Activated naive CD4-positive, alpha-beta T cell treated with anti-CD3 and anti-CD28 coated beads for 36 hours (primary cell): ENCODE measurements at places on chromosomes 3 and 15. TPM values are rescaled to one million over a fixed set of nuclear protein-coding genes. Genes with fewer than 3 reads are reported as not detected.

PLSCR5 gene
- total RNA-seq, result not detected

SUSD5 gene
- not detected for total RNA-seq

ALS2CL gene
- total RNA-seq, result 5.1 TPM

LRRIQ4 gene
- total RNA-seq, result 0.12 TPM

PTX3 gene
- total RNA-seq, result not detected

TP63 gene
- total RNA-seq, result 0.15 TPM

ATR gene
- 43.1 TPM for total RNA-seq

GOLGA6L7 gene
- not detected for total RNA-seq

EDC3 gene
- total RNA-seq, result 37.8 TPM

- H3K36me3 ChIP-seq, result no peaks in the 10 kb centered on the region
- H3K4me1 ChIP-seq, result peaks cover 6% of the 10 kb centered on the region
- no peaks in the 10 kb centered on the region for H3K27me3 ChIP-seq
- H3K4me3 ChIP-seq, result no peak overlapping the region
- H3K27ac ChIP-seq, result no peak overlapping the region
These were observed 30.4 kb upstream of the FLNB start for GRCh38 chr3:57977818-57978235.

GRCh38 chr15:42068601-42069000, 25.8 kb downstream of the PLA2G4D start:
- no peaks in the 10 kb centered on the region for H3K4me1 ChIP-seq
- H3K4me3 ChIP-seq, result no peak overlapping the region
- H3K36me3 ChIP-seq, result no peaks in the 10 kb centered on the region
- H3K27me3 ChIP-seq, result peaks cover 9% of the 10 kb centered on the region

GRCh38 chr3:190336516-190337189, 14.4 kb upstream of the CLDN1 start:
- H3K27me3 ChIP-seq, result peaks cover 4% of the 10 kb centered on the region
- no peak for DNase-seq
- no peak overlapping the region for H3K27ac ChIP-seq
- H3K4me3 ChIP-seq, result no peak overlapping the region

DNA sequence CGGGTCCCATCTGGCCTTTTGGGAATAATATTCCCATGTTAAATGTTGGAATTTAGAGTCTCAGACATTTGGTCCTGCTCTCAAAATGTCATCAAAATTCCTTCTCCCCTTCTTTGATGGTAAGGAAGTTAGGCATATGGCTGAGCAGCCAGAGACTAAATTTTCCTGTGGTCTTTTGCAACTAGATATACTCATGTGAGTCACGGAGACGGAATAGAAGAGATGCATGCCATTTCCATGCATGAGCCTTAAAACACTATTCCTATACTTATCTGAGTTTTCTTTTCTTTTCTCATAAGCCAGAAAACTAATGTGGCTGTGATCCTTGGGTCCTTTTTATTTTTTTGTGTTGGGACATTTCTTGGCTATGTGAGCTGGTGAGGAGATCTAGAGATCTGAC, 105.3 kb downstream of the NR2F2 start:
- no peak for DNase-seq
- peaks cover 20% of the 10 kb centered on the region for H3K27me3 ChIP-seq
- H3K4me3 ChIP-seq, result no peak overlapping the region
- H3K4me1 ChIP-seq, result no peaks in the 10 kb centered on the region

GRCh38 chr3:196189566-196190347, 21.4 kb downstream of the ZDHHC19 start:
- peak overlapping the region; percentile 36 for H3K27ac ChIP-seq
- peaks cover 42% of the 10 kb centered on the region for H3K4me1 ChIP-seq
- H3K27me3 ChIP-seq, result no peaks in the 10 kb centered on the region

DNA sequence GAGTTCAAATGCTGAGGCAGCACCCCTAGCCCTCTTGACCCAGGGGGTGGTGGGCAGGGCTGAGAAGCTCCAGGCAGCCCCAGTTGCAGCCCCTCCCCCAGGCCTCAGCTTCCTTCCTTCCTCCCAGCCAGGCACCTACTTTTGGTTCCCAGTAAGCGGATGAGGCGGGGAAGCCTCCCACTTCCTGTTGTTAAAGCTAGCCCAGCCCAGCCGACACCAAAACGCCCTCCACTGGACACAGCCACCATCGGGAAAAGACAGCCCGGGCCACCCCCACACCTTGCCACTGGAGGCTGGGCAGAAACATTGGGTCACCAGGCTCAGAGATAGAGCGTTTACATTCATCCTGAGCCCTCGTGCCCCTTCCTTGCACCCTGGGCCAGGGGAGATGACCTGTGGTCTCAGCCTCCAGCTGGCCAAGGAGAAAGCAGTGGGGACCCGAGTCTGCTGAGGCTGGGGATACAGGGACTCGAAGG, 3.5 kb downstream of the DUSP7 start:
- no peaks in the 10 kb centered on the region for H3K27me3 ChIP-seq
- H3K36me3 ChIP-seq, result peaks cover 15% of the 10 kb centered on the region

- DNase-seq, result no peak
- no peak overlapping the region for H3K4me3 ChIP-seq
- H3K36me3 ChIP-seq, result no peaks in the 10 kb centered on the region
- H3K27ac ChIP-seq, result no peak overlapping the region
- no peaks in the 10 kb centered on the region for H3K4me1 ChIP-seq
These were observed 86.0 kb upstream of the GALNT15 start for GRCh38 chr3:16088496-16088895.

DNA sequence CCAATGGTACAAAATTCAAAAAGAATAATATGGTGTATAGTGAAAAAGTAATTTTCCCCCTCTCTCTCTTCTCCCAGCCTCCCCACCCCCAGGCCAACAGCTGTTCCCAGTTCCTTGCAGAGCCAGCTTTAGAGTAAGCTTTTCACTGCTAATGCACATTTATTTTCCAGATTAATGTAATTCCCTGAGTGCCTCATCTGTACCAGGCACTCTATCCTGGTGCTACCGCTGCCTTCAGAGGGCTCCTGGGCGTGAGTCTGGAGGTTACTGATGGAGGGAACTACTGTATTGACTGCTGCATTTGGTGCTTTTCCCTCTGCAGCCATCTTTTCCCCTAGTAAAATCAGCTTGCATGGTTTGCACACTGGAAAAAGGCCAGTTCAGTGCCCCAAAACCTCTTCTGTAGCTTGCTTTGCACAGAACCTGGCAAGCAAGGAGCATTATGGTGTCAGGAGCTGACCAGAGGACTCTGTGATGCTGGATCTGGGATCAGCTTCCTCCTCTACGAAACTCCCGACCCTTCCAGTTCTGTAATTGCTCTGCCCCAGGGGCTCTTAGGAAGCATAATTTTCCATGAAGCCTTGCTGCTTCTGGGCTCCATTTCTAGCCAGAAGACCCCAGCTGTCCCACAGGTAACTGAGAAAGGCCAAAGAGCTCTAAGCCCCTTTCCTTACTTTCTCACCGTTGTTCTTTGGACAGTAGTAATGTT, 8.5 kb upstream of the USP3 start:
- peaks cover 74% of the 10 kb centered on the region for H3K4me1 ChIP-seq
- DNase-seq, result no peak

DNA sequence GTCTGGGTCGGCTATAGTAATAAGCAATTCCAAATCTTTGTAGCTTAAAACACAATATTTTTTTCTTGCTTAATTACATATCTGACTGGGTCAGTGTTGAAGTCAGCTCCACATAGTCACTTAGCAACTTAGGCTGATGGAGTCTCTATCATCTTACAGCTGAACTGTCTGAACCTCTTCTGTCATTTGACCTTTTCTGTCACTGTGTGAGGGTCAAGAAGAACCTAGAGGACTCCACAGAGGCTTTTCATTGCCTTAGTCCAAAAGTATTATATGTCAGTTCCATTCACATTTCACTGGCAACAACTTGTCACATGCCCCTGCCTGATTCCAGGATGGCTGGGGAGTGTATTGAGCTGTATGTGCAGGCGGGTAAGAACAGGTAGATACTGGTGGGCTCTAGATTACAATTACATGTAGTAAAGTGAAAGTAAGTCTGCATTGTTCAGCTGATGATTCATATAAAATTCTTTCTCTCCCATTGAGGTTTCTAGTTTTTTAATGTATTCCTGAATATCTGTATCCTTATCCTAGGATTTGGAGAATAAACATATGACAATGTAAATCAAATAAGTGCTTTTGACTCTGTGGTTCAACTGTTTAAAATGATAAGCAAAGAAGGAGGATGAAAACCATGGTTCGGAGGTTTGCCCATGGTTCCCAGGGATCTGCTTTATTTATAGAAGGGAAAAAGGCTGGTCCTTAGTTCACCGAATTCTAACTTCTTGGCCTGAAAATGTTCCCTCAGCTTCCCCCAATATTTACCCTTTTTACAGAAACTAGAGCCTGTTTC, 5.8 kb upstream of the ARPP21 start:
- H3K27me3 ChIP-seq, result peaks cover 10% of the 10 kb centered on the region
- H3K27ac ChIP-seq, result no peak overlapping the region
- H3K4me1 ChIP-seq, result peaks cover 1% of the 10 kb centered on the region

- no peaks in the 10 kb centered on the region for H3K27me3 ChIP-seq
- H3K4me1 ChIP-seq, result no peaks in the 10 kb centered on the region
- H3K36me3 ChIP-seq, result no peaks in the 10 kb centered on the region
- no peak for DNase-seq
- H3K4me3 ChIP-seq, result no peak overlapping the region
These were observed 244.0 kb upstream of the THBS1 start for GRCh38 chr15:39336926-39337325.

GRCh38 chr3:24096695-24097290, 151.7 kb downstream of the NR1D2 start:
- H3K4me3 ChIP-seq, result no peak overlapping the region
- no peak overlapping the region for H3K27ac ChIP-seq
- no peaks in the 10 kb centered on the region for H3K27me3 ChIP-seq
- H3K36me3 ChIP-seq, result no peaks in the 10 kb centered on the region

- H3K27ac ChIP-seq, result no peak overlapping the region
- DNase-seq, result no peak
- H3K36me3 ChIP-seq, result no peaks in the 10 kb centered on the region
These were observed 163.6 kb upstream of the TBC1D5 start for GRCh38 chr3:17905996-17906395.

DNA sequence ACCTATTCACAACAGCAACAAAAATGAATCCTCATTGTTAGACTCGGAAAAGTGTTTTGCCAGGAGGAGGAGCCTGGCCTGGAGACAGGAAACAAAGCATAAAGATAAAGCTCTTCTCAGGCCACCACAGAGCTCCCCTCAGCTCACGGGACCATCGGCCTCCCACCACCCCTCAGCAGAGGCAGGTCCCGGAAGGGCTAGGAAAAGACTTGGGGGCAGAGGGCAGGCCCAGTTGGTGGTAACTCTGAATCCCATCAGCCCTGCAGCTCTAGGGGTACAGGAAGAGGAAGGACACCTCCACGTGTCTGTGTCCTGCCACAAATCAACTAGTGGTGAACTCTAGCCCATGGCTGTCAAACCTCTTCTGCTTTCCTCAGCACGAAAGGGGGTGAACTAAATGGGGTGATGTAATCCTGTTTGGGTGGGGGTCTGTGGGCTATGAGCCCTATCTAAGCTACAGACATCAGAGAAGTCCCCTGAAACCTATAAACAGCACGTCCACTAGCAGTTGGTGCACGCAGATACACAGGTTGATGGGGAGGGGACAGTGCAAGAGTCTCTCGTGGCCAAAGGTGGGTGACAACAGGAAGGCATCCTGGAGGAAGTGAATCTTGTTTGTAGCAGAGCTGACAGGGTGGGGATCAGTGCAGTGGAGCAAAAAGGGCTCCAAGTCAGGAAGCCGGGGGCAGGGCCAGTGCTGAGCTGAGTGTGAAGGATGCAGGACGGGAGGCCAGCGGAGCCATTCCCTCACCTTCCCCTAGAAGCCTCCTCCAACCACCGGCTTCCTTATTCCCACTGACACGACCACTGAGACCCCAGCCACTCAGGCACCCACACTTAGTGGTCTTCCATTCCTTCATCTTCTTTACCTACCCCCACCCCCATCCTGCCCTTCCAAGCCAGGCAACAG, 111.1 kb upstream of the HACD2 start:
- no peaks in the 10 kb centered on the region for H3K36me3 ChIP-seq
- H3K27me3 ChIP-seq, result no peaks in the 10 kb centered on the region
- H3K4me1 ChIP-seq, result no peaks in the 10 kb centered on the region
- H3K27ac ChIP-seq, result no peak overlapping the region

GRCh38 chr3:170911051-170911450, 2.6 kb upstream of the EIF5A2 start:
- no peaks in the 10 kb centered on the region for H3K27me3 ChIP-seq
- H3K27ac ChIP-seq, result no peak overlapping the region
- peaks cover 1% of the 10 kb centered on the region for H3K36me3 ChIP-seq
- no peak for DNase-seq
- peaks cover 19% of the 10 kb centered on the region for H3K4me1 ChIP-seq

GRCh38 chr3:163481738-163482137, 1596.6 kb downstream of the SI start:
- DNase-seq, result no peak
- no peaks in the 10 kb centered on the region for H3K4me1 ChIP-seq
- H3K27me3 ChIP-seq, result no peaks in the 10 kb centered on the region
- H3K4me3 ChIP-seq, result no peak overlapping the region

GRCh38 chr3:169354774-169355501, 308.6 kb downstream of the MECOM start:
- H3K4me1 ChIP-seq, result no peaks in the 10 kb centered on the region
- peaks cover 21% of the 10 kb centered on the region for H3K27me3 ChIP-seq
- no peak overlapping the region for H3K27ac ChIP-seq
- H3K4me3 ChIP-seq, result no peak overlapping the region
- H3K36me3 ChIP-seq, result no peaks in the 10 kb centered on the region

DNA sequence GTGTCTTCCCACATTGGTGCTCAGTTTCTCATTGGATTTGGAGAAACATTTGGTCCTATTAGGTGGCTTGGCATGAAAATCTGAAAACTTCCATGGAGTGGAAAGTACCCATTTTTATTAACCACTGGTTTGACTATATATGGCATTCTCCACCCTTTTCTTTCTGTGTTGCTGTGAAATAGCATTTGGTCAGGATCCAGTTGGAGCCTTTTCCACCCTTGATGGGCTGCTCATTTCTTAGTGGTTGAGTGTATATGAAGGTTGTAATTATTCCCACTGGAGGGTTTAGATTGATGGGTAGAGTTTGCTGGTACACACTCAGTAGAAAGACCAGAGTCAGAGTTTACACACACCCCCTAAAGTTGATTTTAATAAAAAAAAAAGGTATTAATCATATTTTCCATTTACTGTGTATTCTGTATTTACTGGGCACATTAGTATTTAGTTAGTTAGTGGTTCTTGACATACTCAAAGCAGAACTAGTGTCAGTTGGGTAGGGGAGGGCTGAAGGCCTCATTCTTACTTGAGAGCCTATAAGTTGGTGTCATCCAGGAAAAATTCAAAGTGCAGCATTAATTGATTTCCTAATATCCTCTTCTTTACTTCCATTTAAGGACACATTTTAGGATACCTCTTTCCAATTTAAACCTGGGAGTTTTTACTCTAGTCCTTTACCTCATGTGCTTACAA, 69.5 kb downstream of the FLNB start:
- peaks cover 19% of the 10 kb centered on the region for H3K36me3 ChIP-seq
- no peaks in the 10 kb centered on the region for H3K27me3 ChIP-seq
- peak overlapping the region; percentile 2 for H3K27ac ChIP-seq
- H3K4me3 ChIP-seq, result no peak overlapping the region
